ENCODE measurements at places on chromosomes 3 and 15.

GRCh38 chr3:163890661-163891060 is 1187.6 kb downstream of the SI start:
- DNase-seq = no peak

DNA sequence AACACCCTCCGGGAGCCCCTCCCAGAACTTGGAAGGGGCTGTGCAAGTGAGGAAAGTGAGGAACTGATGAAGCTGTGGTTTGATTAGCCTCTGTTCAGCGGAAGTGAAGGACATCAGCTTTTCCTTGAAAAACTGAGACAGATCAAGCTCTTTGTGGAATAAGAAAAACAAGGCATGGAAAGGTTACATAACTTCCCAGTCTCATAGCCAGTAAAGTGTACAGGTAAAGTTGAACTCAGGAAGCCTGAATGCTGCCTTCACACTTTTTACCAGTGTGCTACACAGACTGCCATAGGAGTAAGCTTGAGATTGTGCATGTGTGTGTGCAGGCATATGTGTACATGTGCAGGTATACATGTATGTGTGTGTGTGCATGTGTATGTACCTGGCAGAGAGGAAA is 293.2 kb downstream of the FGF12 start:
- DNase-seq = no peak

DNA sequence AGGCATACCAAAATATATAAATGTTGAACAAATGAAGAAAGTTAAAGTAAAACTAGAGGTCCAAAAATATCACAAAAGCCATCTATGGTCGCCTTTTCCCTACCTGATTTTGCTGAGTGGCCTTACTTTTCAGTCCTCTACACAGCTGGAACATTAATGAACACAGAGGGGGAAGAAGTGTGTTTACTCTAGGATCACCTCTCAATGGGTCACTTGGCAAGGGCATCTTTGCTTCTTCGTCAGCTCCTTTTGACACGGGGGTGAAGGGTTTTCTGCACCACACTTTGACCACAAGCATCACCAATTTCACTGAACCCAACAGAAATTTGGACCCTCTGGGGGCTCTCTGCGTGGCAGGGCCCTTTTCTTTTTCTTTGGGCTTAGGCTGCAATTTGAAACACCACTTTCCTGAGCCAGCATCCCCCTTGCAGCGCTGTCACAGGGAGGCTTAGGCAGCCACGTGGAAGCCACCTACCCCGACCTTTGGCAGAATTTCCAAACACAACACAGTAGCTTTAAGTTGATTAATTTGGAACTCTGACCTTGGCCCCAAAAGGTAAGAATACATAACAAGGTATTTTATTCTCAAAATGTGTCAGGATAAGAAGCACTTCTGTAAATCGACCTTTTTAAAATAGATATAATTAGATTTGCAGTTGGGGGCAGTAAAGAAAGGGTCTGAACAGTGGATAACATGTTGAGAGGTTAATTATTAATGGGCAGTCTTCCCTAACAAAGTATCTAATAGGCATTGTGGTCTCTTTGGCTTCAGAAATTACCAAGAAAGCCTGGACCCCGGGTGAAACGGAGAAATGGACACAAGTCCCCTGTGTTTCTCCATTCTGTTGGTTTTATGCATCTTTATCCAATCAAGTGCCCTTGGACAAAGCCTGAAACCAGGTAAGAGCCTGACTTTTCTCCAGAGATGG is at the start of gene LIPC:
Gene LIPC (plus strand): TSS at position 771 of the 929 bp plus-strand sequence. CDS start 42 bp downstream, at position 813.
- DNase-seq = no peak

DNA sequence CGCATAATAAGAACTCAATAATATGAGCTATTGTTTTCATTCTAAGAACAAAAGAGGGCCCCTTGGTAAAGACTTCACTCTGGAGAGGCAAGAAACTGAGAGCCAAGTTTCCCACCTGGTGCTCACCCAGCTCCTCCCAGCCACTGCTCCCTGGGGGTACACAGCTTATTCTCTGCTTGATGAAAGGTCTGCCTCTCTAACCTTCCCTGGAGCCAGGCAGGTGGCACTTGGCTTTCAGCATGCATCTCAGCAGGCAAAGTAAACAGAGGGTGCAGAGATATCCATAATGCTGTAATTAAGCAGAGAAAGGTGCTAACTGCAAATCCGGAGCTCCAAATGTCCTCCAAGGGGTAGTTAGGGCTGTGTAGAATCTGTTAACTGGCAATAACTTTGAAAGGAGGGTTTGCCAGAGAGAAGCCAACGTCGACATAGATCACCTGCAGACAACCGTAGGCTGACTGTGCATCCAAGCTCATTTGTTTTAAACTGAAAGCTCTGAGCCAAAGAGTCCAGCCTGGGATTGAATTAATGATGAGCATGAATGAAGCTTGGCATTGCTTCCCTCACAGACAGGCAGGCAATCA is 159.6 kb upstream of the PROK2 start:
- DNase-seq = no peak

GRCh38 chr15:58070801-58071418 is 5.4 kb upstream of the ALDH1A2 start:
- no peak for DNase-seq

DNA sequence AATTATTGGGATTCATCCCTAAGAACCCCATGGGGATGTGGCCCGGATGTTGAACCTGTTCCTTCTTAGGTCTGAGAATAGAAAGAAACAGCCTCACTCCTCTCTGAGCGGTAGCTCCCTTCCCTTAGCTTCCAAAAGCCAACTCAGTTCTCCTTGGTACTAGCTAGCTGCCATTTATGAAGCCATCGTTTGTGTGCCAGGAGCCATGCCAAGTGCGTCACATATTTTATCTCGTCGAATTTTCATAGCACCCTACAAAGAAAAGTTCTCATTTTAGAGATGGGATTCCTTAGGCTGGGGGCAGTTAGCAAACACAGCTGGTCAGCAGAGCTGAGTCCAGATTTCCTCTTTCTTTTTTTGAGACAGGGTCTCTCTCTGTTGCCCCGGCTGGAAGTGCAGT is 45.4 kb upstream of the GLCE start:
- DNase-seq = no peak

DNA sequence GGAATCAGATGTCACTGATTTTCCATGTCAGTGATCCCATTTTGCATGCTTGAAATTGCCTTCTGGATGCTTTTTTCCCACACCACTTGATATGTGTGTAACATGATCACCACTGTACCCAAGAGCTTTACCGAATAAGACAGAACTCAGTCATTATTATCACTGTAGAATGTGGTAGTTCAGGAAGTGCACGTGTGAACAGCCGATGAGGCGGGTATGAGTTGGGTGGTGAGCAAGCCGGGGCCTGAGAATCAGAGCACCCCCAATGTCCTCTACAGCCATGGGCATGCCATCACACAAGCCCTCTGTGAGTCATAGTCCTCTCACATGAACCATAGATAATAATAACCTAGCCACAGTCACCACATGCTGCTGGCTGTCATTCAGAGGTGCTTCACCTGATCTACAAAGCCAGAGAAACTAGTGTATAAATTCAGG is 470.8 kb downstream of the SOX2 start:
- no peak for DNase-seq

DNA sequence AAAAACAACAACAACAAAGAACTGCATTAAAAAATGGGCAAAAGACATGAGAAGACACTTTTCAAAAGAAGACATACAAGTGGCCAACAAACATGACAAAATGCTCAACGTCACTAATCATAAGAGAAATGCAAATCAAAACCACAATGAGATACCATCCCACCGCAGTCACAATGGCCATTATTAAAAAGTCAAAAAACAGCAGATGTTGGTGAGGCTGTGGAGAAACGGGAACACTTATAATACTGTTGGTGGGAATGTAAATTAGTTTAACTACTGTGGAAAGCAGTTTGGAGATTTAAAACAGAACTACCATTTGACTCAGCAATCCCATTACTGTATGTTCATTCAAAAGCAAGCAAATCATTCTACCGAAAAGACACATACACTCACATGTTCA is 15.1 kb downstream of the EIF1B start:
- DNase-seq = no peak

DNA sequence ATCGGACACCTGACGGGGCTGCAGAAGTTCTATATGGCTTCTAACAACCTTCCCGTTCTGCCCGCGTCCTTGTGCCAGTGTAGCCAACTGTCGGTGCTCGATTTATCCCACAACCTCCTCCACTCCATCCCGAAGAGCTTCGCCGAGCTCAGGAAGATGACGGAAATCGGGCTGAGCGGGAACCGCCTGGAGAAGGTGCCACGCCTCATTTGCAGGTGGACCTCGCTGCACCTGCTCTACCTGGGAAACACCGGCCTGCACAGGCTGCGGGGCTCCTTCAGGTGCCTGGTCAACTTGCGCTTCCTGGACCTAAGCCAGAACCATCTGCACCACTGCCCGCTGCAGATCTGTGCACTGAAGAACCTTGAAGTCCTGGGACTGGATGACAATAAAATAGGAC is 9.8 kb upstream of the LRRC34 start:
- no peak for DNase-seq

- no peak for DNase-seq
These were observed 11.5 kb upstream of the SPPL2A start for GRCh38 chr15:50777042-50777441.

DNA sequence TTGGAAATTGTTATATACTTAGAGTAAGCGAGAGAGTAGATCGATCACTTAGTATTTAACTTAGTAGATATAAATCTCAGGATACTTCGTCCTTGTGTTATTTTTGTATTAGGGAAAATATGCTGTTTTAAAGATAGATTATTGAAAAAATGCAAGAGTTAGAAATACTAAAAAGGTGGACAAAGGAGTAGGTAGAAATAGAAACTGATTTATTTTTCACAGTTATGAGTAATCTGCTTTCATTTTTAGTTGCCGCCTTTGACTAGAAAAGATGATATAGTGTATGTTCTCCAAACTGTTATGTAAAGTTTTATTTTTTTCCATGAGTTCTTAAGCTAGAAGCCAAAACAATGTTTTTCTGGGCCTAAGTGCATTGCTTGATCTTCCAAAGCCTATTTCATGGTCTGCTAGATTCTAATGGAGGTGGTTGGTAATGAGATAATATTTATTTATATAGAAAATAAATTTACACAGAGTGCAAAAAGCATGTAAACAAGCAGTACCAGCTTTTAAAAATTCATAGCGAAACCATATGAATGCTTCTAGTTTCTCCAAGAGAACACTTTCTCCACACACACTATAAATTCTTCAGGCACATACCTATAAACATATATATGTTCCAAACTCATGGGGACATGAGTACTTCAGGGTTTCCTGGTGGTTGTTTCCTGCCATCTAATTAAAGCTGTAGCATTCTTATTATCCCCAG is 61.1 kb downstream of the DIPK2A start:
- DNase-seq = no peak

GRCh38 chr3:46917257-46917656 is 39.7 kb downstream of the PTH1R start:
- no peak for DNase-seq

DNA sequence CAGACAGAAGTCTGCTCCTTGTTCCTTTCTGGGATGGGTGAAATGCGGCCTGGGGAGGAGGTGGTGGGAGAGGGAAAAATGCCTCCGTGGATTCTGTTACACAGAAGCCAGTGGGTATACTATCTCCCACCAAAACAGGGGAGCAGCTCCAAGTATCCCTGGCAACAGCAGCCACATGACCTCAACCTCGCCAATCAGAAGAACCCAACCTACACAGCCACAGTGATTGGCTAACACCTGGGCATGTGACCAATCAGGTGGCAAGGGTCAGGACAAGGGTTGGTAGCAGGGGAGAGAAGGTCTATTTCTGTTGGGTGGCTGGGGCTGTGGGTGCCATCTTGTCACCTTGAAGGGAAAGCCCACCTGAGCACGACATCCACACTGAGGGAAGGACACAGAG is 9.1 kb upstream of the ACAD9 start:
- no peak for DNase-seq

DNA sequence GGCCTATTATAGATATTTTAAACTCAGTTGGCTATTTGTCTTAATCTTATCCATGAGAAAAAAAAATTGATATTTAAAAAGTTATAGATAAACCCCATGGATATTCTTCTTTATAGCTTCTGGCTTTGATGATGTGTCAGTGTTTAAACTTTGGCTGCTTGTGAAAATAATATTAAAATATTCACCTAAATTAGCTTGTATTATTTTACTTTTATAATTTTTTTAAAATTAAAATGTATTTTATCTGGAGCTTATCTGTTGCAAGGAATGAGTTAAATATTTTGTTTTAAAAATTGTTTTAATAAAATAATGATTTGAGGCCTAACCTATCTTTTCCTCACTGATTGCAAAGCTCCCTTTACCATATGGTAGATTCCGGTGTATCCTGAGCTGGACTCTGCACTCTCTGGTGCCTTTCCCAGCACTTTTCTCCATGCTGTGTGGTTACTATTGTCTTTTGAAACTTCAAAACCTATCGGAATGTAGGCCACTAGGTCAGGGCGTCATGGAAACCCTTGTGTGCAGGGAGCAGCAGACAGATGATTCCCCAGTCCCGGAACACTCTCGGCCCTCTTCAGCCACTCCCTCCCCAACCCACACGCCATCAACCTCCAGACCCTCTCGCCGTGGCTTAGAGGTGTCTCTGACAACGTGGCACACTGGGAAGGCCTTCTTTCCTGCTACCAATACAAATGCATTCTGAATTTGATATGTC is 252.3 kb upstream of the ATP10A start:
- no peak for DNase-seq

DNA sequence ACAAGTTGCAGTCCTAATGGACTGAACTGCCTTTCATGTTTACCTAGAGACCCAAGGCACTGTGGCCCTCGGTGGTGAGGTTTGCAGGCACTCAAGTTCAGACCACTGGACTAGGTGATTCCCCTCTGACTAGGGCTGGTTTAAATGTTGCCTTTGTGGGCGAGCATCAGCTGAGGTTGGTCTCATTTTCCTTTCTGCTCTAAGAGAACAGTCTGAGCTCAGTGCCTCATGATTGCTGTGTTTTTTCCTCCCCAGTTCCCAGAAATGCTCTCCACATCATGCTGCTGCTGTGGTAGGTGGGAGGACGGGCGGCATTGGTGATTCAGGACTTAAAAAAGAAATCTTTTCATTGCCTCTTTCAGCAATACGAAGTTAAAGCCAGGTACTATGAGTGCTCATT is 237.2 kb downstream of the MBNL1 start:
- no peak for DNase-seq

GRCh38 chr3:15998911-15999310 is 175.6 kb upstream of the GALNT15 start:
- no peak for DNase-seq

- no peak for DNase-seq
These were observed 190.3 kb upstream of the LMCD1 start for GRCh38 chr3:8311321-8311720.

DNA sequence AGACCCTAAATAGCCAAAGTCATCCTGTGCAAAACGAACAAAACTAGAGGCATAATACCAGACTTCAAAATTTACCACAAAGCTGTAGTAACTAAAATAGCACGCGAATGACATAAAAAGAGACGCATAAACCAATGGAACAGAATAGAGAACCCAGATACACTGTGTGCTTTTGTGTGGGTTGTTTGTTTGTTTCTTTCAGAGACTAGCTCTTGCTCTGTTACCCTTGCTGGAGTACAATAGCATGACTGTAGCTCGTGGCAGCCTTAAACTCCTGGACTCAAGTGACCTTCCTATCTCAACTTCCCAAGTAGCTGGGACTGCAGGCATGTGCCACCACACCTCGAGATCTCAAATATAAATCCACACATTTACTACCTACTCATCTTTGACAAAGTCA is 1314.6 kb upstream of the GBE1 start:
- no peak for DNase-seq

GRCh38 chr15:28086175-28086703 is 12.9 kb downstream of the OCA2 start:
- no peak for DNase-seq

All from stimulated activated CD8-positive, alpha-beta memory T cell treated with anti-CD3 and anti-CD28 coated beads, Interleukin-12 subunit alpha, Interleukin-12 subunit beta, amount 100 ng/mL, for 4 hours (primary cell).